ENCODE measurements at places on chromosomes 1 and 21.
A peak's percentile ranks its signal among the peaks of the same experiment; 100 is the strongest.

GRCh38 chr1:154326546-154327465, 1.5 kb downstream of the ATP8B2 start:
- peak; percentile 49 for DNase-seq

DNA sequence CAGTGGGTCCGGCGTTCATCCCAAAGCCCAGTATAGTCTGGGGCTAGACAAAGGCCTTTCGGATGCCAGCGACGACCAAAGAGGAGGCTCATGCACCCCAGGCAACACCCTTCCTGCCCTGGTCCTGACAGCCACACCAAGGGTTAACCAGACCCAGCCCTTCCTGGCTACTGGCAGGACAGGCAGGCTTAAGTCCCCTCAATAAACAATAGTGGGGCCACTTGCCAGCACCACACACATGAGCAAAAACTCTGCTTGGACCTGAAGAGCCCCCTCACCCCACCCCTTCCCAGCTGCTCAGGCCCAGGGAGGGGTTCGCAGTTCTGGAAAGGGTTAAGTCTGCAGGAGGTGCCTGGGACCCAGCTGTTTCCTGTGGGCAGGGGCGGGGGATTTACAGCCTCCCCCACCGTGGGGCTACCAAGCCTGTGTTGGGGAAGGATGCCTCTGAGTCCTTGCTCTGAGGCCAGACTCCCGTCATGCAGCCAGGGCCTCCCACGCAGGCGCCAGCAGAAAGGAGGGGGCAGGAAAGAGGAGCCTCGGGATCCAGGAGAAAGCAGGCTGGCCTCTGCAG, 18.2 kb downstream of the PHLDA3 start:
- peak; percentile 36 for DNase-seq

- DNase-seq, result no peak
Measured at GRCh38 chr1:154992721-154993571, 440 bp upstream of the LENEP start.

DNA sequence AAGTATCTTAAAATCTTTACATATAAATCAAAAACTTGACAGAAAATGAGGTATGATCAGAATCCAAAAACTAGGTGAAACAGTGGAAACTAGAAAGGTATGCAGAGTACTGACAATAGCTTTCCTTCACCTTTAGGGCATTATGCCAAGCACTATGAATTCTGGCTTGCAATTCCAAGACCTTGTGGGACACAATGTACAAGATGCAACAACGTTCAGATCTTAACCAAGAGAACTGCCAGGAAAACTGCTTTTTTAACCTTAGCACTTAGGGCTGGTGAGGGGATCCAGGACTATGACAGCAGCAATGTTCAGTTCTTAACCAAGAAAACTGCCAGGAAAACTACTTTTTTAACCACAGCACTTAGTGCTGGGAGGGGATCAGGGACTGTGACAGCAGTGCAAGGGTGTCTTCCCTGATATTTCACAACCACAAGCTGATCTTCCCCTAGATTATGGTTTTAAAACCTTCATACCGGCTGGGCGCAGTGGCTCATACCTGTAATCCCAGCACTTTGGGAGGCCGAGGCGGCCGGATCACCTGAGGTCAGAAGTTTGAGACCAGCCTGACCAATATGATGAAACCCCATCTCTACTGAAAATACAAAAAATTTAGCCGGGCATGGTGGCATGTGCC, 22.3 kb downstream of the FOXJ3 start:
- DNase-seq, result no peak

DNA sequence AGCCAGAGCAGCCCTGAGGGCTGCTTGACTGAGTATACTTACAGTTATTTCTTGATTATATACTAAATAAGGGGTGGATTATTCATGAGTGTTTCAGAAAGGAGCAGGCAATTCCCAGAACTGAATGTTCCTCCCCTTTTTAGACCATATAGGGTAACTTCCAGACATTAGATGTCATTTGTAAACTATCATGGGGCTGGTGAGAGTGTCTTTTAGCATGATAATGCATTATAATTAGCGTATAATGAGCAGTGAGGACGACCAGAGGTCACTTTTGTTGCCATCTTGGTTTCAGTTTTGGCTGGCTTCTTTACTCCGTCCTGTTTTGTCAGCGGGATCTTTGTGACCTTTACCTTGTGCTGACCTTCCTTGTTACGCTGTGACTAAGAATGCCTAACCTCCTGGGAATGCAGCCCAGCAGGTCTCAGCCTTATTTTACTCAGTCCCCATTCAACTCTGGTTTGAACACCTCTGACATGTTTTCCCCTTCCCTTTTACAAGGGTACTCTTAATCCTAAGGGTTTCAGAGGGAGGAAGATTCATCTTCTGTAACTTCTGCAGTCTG, 16.2 kb downstream of the KCTD3 start:
- no peak for DNase-seq

- DNase-seq, result no peak
Measured at GRCh38 chr1:207397525-207397926, 56.6 kb upstream of the CR2 start.

DNA sequence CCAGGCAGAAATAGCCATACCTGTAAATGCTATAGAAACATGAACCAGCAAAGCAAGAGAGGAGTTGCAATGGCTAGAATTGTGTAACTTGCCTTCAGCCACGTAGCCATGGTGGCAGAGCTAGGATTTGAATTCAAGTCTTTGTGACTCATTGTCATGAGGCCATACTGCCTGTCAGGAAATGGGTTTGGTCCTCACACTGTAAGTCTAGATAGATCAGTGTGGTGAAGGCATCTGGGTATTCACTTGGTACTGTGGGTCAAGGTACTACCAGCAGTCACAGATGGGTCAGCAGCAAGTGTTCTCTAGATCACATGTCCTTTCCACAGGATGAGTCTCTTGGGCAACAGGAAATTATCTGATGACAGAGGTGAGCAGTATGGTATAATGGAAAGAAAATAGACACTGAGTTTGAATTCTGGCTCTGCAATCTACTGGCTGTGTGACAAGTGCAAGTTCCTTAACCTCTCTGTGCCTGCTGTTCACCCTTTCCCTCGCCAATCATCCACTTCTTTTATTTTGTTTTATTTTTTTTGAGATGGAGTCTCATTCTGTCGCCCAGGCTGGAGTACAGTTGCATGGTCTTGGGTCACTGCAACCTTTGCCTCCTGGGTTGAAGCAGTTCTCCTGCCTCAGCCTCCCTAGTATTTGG, 36.9 kb downstream of the FGGY start:
- DNase-seq, result peak; percentile 17

DNA sequence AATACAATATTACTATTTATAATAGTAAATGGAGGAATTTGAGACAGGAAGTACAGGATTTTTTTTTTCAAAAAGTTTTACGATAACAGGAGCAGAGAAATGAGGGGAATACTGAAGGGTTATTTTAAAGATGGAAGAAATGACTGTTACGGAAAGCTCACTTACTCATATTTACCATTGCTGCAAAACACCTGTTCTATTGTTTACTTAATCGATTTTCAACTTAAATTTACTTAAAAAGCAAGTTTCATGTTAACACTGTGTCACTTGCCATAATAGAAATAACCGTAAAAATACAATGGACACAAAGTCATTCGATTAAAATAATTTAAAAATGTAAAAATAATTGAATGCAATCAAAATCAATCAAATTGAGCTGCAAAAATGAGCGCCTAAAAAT, 3.4 kb upstream of the EXO1 start:
- no peak for DNase-seq

DNA sequence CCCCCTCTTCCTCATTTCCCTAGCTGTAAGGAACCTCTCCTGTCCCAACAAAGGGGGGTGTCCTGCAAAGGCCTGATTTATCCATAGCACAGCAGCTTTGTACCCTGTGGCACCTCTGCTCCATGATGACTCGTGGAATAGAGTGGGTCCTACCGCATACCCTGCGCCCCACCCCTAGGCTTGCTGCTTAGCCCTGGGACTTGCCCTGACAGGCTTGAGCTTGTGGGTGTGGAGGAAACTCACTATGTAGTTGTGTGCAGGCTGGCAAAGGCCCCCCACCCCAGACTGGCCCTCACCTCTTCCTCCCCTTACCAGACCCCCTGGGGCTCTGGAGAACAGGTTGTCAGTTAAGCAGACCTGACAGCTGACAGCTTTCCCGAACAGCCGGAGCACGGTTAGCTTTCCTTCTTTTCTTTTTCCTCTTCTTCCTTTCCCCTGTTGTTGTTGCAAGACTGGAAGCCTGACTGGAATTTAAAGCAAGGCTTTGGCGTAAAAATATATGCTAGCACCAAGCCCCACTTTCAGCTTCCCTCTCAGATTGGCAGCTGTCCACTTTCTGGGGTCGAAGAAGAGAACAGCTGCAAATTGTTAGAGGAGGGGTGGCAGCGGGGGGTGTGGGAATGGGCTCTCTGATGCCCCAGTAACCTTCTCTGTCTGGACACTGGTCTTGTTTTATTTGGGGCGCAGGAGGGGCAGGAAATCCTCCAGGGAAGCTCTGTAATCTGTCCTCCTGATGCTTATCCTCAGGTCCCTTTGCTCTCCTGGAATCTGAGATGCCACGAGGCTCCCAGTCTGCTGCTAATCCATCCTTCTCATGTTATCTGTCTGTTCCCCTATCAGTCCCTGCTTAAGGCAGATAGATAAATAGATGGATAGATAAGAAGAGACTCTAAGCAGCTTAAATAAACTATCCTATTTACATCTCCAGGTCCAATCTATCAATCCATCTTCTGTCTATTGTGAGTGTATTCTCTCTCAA, 134.6 kb downstream of the BRINP2 start:
- DNase-seq, result no peak

GRCh38 chr1:59927213-59927612, 640 bp upstream of the CYP2J2 start:
- no peak for DNase-seq

DNA sequence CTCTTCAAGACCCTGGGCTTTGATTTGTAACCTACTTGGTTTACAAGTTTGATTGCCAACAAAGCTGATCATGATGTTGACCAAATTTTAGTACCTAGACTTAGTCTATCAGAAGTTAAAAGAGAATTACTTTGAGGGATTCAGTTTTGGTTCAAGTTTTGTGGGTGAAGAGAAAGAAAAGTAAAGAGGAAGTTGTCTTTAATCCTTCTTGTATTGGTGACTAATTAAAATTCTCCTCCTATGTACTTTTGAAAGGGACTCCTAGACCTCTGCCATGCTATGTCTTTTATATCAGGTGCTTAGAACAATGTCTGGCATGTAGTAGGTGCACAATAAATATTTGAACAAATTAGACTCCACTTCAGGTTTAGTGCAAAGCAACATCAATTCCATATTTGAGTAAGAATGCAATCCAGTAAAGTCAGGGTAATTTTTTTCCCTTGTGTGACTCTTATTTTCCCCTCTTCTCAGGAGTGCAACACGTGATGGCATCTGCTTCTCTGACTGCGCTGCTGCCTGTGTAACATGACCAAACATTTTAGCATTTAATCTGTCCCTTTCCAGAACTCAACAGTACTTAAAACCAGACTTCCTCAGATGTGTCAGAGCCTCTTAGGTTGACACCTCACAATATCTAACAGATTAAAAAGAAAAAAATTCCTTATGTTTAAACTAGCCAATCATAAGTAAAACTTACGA, 41.1 kb upstream of the KCNQ4 start:
- DNase-seq, result peak; percentile 27

GRCh38 chr1:33805988-33806387, 57.9 kb upstream of the HMGB4 start:
- no peak for DNase-seq

DNA sequence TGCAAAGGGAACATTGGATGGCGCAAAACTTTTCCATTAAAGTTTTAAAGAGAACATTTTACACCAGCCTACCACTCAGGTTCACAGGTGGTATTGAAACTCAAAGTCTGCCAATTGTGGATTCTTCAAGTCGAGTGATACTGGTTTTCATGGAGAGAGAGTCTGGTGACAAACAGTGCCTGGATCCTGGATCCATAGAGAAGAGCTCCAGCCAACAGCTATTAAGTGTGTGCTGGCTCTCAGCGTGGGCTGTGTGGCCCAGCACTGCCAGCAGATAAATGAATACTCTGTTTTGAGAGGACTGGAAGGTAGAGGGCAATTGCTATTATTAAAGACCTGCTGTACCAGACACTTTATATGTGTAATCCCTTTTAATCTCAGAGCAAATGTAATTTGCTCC, 118.9 kb upstream of the SYT6 start:
- no peak for DNase-seq

GRCh38 chr1:204929487-204930154, 59.0 kb downstream of the NFASC start:
- DNase-seq, result no peak

DNA sequence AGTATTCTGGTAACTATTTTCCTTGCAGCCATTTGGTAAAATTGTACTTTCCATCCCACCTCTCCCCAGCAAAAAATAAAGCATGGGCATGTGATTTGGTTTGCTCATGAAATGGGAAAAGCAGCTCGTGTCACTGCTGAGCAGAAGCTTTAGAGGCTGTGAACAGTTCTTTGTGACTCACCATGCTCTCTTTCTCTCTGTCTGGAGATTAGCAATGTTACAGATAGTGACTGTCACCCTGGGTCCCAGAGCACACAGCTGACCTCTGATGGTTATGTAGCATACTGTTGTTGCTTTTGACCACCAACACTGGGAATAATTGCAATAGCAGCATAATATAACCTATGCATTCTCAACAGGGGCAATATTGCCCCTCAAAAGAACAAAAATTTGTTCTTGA, 70.6 kb downstream of the RGS2 start:
- DNase-seq, result no peak

DNA sequence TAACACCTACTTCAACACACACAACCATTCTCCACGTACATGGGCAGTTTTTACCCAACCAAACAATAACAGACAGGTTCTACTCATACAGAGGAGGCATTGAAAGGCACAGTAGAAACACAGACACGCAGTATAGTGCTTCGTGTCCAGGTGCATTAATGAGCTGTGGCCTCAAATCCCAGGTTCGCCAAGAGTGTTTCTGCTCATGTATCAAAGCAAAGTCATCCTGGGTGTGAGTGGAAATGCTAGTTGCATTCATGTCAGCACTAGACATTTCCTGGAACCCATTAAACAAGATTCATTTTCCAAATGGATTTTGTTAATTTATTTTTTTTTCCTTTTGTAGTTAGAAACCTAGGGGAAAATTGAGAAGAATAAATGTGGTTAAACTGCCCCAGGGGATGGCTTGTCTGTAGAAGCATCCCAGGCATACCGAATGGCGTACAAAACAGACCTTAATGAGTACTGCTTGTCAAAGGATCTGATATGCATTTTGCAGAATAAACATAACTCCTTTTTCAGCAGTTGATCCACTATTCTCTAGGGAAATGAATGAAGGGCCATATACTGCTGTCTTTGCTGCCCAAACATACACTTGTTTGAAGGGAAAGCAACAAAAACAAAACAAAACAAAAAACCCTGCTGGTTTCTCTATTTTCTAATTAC, 298.6 kb upstream of the ST6GALNAC5 start:
- DNase-seq, result no peak

DNA sequence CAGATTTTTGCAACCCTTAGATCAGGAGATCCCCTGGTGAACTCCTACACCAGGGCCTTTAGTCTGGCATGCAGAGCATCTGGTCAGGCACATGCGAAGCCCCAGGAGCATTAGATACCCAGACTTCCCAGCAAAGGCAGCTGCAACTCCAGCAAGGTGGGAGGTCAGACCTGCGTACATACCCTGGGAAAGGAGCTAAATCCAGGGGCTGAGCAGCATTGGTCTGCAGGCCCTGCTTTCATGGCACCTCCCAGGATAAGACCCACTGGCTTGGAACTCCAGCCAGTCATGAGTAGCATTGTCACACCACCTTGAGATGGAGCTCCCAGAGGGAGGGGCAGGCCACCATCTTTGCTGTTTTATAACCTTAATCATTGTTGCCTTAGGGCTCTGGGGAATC, 92.3 kb downstream of the KCNT2 start:
- DNase-seq, result no peak

GRCh38 chr1:62588000-62588399, 9.3 kb upstream of the ANGPTL3 start:
- no peak for DNase-seq

Measured in activated CD8-positive, alpha-beta T cell treated with anti-CD3 and anti-CD28 coated beads for 36 hours (primary cell).